SK-MEL-5 (cell line): ENCODE measurements at places on chromosomes 12 and 14.

DNA sequence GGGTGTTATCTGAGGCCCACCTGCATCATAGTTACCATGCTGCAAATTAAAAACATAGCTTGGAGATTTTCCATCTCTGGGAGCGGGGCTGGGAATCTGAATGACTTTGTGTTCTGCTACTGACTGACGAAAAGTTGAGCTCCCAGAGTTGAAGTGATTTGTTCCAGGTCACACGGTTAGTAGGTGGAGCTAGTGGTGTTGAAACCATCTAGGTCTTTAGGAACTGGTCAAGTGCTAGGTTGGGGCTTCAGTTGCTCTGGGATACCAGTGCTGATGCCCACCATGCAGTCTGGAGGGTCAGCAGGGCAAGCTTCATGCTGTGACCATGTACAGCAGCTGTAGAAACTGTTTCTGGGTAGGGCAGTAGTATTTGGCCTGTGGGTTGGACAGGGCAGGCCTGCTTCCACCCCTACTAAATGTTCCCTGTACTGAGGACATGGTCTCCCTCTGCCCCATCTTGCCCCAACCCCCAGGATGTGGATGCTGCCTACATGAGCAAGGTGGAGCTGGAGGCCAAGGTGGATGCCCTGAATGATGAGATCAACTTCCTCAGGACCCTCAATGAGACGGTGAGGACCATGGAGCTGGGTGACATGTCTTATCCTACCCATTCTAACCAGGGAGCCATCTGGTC lies 5.3 kb downstream of the KRT7 start:
- no peak for DNase-seq

DNA sequence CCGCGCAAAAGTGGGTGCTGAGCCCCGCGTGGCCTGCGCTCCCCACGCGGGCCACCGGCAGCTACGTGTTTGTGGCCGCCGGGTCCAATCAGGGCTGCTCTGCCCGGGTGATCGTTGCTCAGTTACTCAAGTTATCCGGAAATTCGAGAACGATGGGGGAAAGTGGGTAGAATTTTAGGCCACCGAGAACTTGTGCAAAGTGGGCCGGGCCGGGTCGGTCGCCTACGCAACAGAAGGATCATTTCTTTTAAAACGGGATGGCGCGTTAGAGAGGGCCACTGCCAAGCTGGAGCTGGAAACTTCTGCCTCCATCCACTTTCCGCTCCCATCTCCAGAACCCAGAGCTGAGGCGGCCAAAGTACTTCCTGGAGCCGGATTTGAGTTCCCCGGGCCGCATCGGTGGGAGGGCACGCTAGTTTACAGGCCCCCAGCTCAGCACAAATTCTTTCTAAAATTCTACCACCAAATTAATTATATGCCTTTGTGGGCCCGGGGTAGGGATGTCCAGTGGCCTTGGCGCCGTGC lies 3.5 kb downstream of the RFX4 start:
- DNase-seq, result no peak

- DNase-seq, result no peak
These were observed 251.4 kb upstream of the ATP2B1 start for GRCh38 chr12:89960011-89960507.

GRCh38 chr12:98446682-98447081 lies 68.7 kb upstream of the TMPO start:
- peak; percentile 46 for DNase-seq

DNA sequence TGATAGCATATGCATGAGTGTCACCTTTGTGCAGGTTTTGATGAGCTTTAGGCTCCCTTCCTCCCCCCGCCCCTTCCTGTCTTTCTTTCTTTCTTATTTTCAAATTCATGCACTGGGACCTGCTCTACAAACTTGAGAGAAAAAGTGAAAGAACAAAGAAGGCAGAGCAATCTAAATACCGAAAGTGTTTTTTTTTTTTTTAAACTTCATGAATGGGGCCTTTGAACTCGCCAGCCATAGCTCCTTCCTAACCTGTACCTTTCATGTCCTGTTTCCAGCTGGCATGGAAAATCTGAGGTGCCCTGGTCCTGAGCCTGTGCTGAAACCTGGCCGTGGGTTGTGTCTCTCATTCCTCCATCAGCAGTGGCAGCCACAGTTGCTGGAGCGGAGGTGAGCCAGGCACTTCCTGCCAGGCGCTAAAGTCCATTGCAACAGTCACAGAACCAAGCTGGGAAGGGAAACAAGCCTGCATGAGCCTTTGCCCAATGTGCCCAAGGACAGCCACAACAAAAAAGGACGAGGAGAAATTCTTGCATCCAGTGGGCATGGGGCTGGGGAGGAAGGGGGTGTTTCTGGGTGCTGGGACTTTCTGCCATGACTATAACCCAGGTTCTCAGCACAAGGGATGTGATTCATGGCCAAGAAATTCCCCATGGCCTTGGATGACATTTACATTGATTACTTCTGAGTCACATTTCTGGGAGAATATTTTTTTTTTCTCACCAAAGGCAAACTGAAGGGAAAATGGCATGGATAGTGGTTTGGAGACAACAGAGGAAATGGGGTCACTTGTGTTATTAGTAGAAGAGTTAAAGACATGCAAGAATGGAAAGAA lies 102.7 kb downstream of the TMEM30B start:
- DNase-seq, result peak; percentile 65

DNA sequence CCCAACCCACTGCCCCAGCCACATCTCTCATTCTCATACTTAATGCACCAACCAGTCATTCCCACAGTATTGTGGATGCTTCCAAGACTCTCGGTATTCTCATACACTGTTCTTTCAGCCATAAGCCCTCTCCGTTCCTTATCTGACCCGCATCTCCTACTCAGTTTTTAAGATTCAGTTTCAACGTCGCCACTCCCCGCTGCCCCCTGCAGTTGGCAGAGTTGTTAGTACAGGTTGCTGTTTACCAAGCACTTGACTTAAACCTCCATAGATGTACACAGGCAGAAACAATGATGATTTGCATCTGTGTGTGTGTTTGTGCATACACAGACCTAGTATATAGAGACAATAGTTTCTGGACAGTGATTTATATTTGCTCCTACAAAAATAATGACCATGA lies 40.2 kb downstream of the PAH start:
- peak; percentile 37 for DNase-seq
